A549 treated with CpdA at 1 μM for 4 hours (cell line): ENCODE measurements at places on chromosomes 5 and 9. TPM values are rescaled to one million over a fixed set of nuclear protein-coding genes. Genes with fewer than 3 reads are reported as not detected.

STC2 gene
- total RNA-seq = 53.7 to 87.1 TPM (median 59.5 TPM) in 5 replicates

SLC6A18 gene
- total RNA-seq = not detected in 5 replicates

PCDHAC2 gene
- total RNA-seq = 2.3 to 4.8 TPM (median 2.6 TPM) in 5 replicates

RXRA gene
- 27.6 to 38.4 TPM (median 34.9 TPM) in 5 replicates for total RNA-seq

TBC1D9B gene
- 56.1 to 69.8 TPM (median 59.9 TPM) in 5 replicates for total RNA-seq

SLC22A5 gene
- total RNA-seq = 16.0 to 19.7 TPM (median 16.9 TPM) in 5 replicates

CCL21 gene
- not detected in 5 replicates for total RNA-seq

PMPCA gene
- total RNA-seq = 73.6 to 104 TPM (median 78.7 TPM) in 5 replicates

SARDH gene
- 0.07 to 0.13 TPM (median 0.08 TPM) in 4 of 5 replicates, not detected in the other for total RNA-seq

CDH10 gene
- total RNA-seq = 0.22 to 0.32 TPM (median 0.30 TPM) in 5 replicates

PCDHGA8 gene
- 0.02 TPM in 2 of 5 replicates, not detected in the others for total RNA-seq

PRDM9 gene
- total RNA-seq = not detected in 5 replicates

PCDHGA4 gene
- 0.08 to 0.20 TPM (median 0.10 TPM) in 5 replicates for total RNA-seq

PCDHGB3 gene
- total RNA-seq = 0.15 to 0.35 TPM (median 0.20 TPM) in 5 replicates

CDKN2B gene
- total RNA-seq = not detected in 5 replicates

CDC25C gene
- 10.5 to 13.4 TPM (median 12.5 TPM) in 5 replicates for total RNA-seq

NMUR2 gene
- total RNA-seq = 0.03 to 0.06 TPM (median 0.06 TPM) in 3 of 5 replicates, not detected in the others

EPB41L4A gene
- total RNA-seq = 1.3 to 2.1 TPM (median 1.5 TPM) in 5 replicates

PCDHA12 gene
- total RNA-seq = 2.5 to 2.9 TPM (median 2.5 TPM) in 5 replicates

NUTM2G gene
- total RNA-seq = not detected in 5 replicates

OBP2B gene
- not detected in 5 replicates for total RNA-seq

PCDHB8 gene
- total RNA-seq = 0.24 to 0.42 TPM (median 0.37 TPM) in 5 replicates

PCDHB1 gene
- not detected in 5 replicates for total RNA-seq
